ENCODE measurements at places on chromosomes 16 and 17. TPM values are rescaled to one million over a fixed set of nuclear protein-coding genes. Genes with fewer than 3 reads are reported as not detected.

Gene BCAR1
- total RNA-seq = 77.0 TPM

Gene C1QTNF8
- total RNA-seq = not detected

Gene CCDC57
- 39.7 TPM for total RNA-seq

Gene GPR142
- 0.29 TPM for total RNA-seq

Gene TMEM88
- total RNA-seq = 21.1 TPM

Gene KRTAP9-2
- total RNA-seq = not detected

Gene HBA2
- 14,996 TPM for total RNA-seq

Gene PNMT
- 3.7 TPM for total RNA-seq

Gene MT1E
- total RNA-seq = 17.2 TPM

Gene SPIRE2
- total RNA-seq = 7.9 TPM

Gene MT3
- total RNA-seq = 2.6 TPM

Measured in metanephros (tissue), 2 donors.